ENCODE measurements at places on chromosomes 11 and 22. TPM values are rescaled to one million over a fixed set of nuclear protein-coding genes. Genes with fewer than 3 reads are reported as not detected.

The RCOR2 gene
- total RNA-seq, result 1.3 TPM

The OR8D1 gene
- not detected for total RNA-seq

The BACE1 gene
- 9.7 TPM for total RNA-seq

The PRDX5 gene
- 478 TPM for total RNA-seq

The SEC14L2 gene
- total RNA-seq, result 34.1 TPM

The MRGPRX4 gene
- total RNA-seq, result not detected

The LRP5 gene
- total RNA-seq, result 47.8 TPM

The LDLRAD3 gene
- total RNA-seq, result 23.6 TPM

The OR10W1 gene
- not detected for total RNA-seq

The FAM118A gene
- 11.6 TPM for total RNA-seq

The PKNOX2 gene
- not detected for total RNA-seq

The TYMP gene
- 19.2 TPM for total RNA-seq

The LYVE1 gene
- total RNA-seq, result 0.03 TPM

The SLC25A45 gene
- 12.5 TPM for total RNA-seq

The RAB38 gene
- total RNA-seq, result 1.0 TPM

The PTGDR2 gene
- total RNA-seq, result 0.07 TPM

The SCO2 gene
- total RNA-seq, result 6.5 TPM

The GRM5 gene
- total RNA-seq, result not detected

The BIRC3 gene
- 32.7 TPM for total RNA-seq

The MEI1 gene
- total RNA-seq, result not detected

The RAB36 gene
- total RNA-seq, result 8.3 TPM

The TIMP3 gene
- 2.3 TPM for total RNA-seq

The KDM4F gene
- total RNA-seq, result not detected

The TSSK2 gene
- not detected for total RNA-seq

The MRGPRX3 gene
- total RNA-seq, result not detected

The MMP26 gene
- total RNA-seq, result not detected

The WT1 gene
- total RNA-seq, result 6.1 TPM

The KREMEN1 gene
- total RNA-seq, result 2.5 TPM

The SMCO4 gene
- total RNA-seq, result 16.1 TPM

The GLYAT gene
- total RNA-seq, result not detected

The APOL4 gene
- total RNA-seq, result not detected

The FOLR1 gene
- not detected for total RNA-seq

The SOX6 gene
- not detected for total RNA-seq

The TSPO gene
- 147 TPM for total RNA-seq

The CTSW gene
- not detected for total RNA-seq

The SCGB1C1 gene
- total RNA-seq, result not detected

The ATM gene
- 11.6 TPM for total RNA-seq

The EXPH5 gene
- total RNA-seq, result 0.07 TPM

The IGLL1 gene
- not detected for total RNA-seq

The APOBEC3C gene
- total RNA-seq, result 28.7 TPM

The MRGPRF gene
- total RNA-seq, result 0.15 TPM

The DBX1 gene
- total RNA-seq, result not detected

The HTR3B gene
- not detected for total RNA-seq

The MS4A10 gene
- total RNA-seq, result not detected

The CFL1 gene
- 2,114 TPM for total RNA-seq

The OR10D3 gene
- not detected for total RNA-seq

The RFPL1 gene
- total RNA-seq, result not detected

The CCDC89 gene
- total RNA-seq, result not detected

The LINC01488 gene
- not detected for total RNA-seq

The IFITM1 gene
- total RNA-seq, result 0.52 TPM

The HBG2 gene
- not detected for total RNA-seq

The CABP4 gene
- not detected for total RNA-seq

The LMO2 gene
- total RNA-seq, result 0.44 TPM

The LDHAL6A gene
- not detected for total RNA-seq

The OR51I1 gene
- total RNA-seq, result not detected

The TRIM49D2 gene
- total RNA-seq, result not detected

The CLDN5 gene
- total RNA-seq, result not detected

The OR2AG1 gene
- total RNA-seq, result not detected

The NUP50 gene
- total RNA-seq, result 30.8 TPM
